Head of caudate nucleus (tissue), 42 donors: ENCODE measurements at places on chromosomes 2 and 18.
A peak's percentile ranks its signal among the peaks of the same experiment; 100 is the strongest.

GRCh38 chr2:53964987-53965687, 5.7 kb downstream of the PSME4 start:
- no peak for DNase-seq

- no peak for DNase-seq
Observed at GRCh38 chr2:85078536-85078935, 54.7 kb upstream of the TCF7L1 start.

DNA sequence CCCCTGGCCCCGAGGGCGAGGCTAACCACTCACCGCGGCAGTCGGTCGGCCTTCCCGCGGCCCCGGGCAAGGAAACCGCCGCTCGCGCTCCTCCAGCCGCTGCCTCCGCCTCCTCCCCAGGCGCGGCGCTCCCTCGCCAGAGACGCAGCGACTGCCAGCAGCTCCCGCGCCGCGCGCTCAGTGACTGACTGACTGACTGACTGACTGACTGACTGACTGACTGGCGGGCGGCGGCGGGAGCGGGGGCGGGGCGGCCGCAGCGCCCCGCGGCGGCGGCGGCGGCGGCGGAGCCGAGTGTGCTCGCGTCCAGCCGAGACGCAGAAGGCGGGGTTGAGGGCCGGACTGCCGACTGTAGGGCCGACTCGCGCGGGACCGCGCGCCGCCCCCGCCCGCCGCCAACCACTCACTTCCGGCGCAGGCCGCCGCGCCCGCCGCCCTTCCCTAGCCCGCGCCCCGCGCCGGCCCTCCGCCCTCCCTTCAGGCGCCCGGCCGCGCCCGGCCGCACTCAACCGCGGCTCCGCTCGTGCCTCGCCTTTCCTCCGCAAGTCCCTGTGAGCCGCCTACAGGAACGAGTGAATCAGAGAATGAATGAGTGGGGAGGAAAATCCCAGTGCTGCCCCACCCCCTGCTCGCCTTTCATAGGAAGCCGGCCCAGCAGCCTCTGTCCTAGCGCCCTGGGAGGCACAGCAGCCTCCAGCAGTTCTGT, at the start of gene RAPH1:
Gene RAPH1 (minus strand): TSS at position 224 of the 706 bp plus-strand sequence. CDS start 39,948 bp downstream, outside the sequence.
- peak; percentile 65 for DNase-seq

- DNase-seq: peak; percentile 35
Observed at GRCh38 chr18:76565238-76566173, 70.5 kb upstream of the ZNF516 start.

- DNase-seq: no peak
Observed at GRCh38 chr2:128818248-128818647, 499.6 kb upstream of the HS6ST1 start.

DNA sequence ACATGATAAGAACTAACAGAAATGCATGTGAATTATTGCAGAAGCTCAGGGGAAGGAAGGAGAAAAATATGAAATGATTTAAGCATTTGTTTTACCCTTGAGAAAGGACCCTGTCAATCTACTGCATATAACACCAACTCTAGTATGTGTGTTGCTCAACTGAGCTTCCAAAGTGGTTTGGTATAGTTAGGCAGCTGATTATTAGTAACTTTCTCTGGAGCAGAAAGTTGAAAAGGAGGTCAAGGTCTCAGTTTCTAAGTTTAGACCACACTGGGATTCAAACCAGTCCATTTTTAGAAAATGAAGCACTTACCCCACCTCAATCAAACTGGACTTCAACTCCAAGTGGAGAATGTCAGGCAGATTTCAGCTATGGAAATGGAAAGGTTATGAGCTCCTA, 123.3 kb upstream of the CDC42EP3 start:
- DNase-seq: no peak

- no peak for DNase-seq
Observed at GRCh38 chr2:6452702-6453481, 412.8 kb downstream of the CMPK2 start.

DNA sequence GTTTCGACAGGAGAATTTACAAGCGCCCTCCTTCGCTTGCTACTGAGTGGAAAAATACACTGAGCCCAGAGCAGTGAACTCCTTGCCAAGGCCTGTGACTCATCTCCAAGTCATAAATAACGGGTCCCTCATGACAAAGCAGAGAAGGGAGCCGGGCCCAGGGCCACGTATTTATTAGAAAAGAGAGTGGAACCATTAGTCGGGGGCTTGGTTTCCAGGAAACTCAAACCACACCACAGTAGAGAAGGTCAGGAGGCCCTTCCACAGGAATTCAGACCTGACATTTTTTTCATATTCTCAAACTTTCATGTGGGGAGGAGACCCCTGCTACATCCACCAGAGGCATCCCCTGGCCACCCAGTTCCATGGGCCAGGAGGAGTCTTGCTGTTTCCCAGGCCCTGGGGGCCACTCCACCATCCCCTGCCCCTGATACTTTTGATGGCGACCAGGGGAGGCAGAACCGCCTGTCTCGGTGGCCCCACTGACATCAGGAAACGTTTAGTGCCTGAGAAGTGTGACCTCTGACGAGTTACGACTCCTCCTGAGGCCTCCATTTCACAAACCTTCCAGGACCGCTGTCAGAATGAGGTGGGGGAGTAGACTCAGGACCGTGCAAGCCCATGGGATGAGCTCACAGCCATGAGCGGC, 289.7 kb downstream of the DYSF start:
- peak; percentile 38 for DNase-seq

DNA sequence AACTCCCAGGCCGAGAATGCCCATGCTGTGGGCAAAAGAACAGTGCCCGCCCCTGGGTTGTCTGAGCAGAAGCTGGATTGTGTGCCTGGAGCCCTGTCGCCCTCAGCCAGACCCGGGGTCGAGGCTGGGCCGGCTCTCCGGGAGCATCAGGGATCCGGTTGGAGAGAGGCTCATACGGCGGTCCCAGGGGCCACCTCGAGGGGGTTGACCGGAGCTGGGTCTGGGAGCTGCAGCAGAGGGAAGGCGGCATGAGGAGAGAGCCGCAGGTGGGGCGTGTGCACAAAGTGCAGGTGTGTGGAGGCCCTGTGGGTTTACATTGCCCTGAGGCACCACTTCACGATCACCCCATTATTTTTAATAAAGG, 39.5 kb downstream of the MBP start:
- DNase-seq: no peak

- DNase-seq: no peak
Observed at GRCh38 chr2:160052531-160052930, 9.9 kb downstream of the PLA2R1 start.
